ENCODE measurements at places on chromosomes 12 and 14. TPM values are rescaled to one million over a fixed set of nuclear protein-coding genes. Genes with fewer than 3 reads are reported as not detected.

Gene SERPINA12
- not detected for polyA plus RNA-seq

Gene OR6C2
- not detected for polyA plus RNA-seq

Gene PSME1
- 97.9 TPM for polyA plus RNA-seq

Gene DHRS1
- polyA plus RNA-seq, result 38.6 TPM

Gene KLRC4
- not detected for polyA plus RNA-seq
